Right cardiac atrium (tissue), 5 donors: ENCODE measurements at places on chromosomes 5 and 9. TPM values are rescaled to one million over a fixed set of nuclear protein-coding genes. Genes with fewer than 3 reads are reported as not detected.

The ZCCHC10 gene
- 17.8 TPM for polyA plus RNA-seq

- no peak for DNase-seq
Observed at GRCh38 chr9:106020186-106020585, 325.8 kb downstream of the TMEM38B start.

The LEAP2 gene
- 1.6 TPM for polyA plus RNA-seq

GRCh38 chr5:80246001-80246758, 9.7 kb downstream of the SERINC5 start:
- DNase-seq = no peak

GRCh38 chr9:93451849-93452709, 594 bp downstream of the FAM120A start:
- peak; percentile 59 for DNase-seq

The SLC6A3 gene
- polyA plus RNA-seq = not detected

The KCNMB1 gene
- polyA plus RNA-seq = 1.3 TPM

The PCDHB11 gene
- 0.48 TPM for polyA plus RNA-seq

The TAF7 gene
- polyA plus RNA-seq = 94.6 TPM
